Activated T-cell treated with anti-CD3 and anti-CD28 coated beads, Interleukin-2, amount 50 U/mL, for 24 hours (primary cell): ENCODE measurements at places on chromosomes 3 and 15.

- DNase-seq: no peak
These were observed 39.0 kb downstream of the MAPK6 start for GRCh38 chr15:52057996-52058395.

DNA sequence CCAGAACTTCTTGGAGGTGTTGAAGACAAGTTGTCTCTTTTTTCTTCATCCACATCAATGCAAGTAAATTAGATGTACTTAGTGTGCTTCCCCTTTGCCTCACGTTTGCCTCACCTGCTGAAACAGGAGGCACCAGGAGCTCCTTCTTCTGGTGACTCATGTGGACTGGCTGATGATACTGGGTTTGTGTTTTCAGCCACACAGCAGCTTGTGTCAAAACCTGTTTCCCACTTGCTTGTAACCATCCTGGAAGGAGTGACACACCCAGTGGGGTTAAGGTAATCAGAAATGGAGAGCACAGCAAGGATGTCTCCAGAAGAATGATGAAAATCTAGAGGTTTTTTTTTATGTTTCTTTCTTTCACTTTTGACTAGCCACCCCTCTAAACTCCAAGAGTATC is 143.3 kb upstream of the RBMS3 start:
- DNase-seq: no peak

- no peak for DNase-seq
These were observed 120.2 kb upstream of the LIPC start for GRCh38 chr15:58311556-58311955.

- no peak for DNase-seq
These were observed 51.8 kb upstream of the CLRN1 start for GRCh38 chr3:151024339-151024738.

- DNase-seq: no peak
These were observed 111.4 kb downstream of the OPA1 start for GRCh38 chr3:193704431-193704830.

GRCh38 chr3:129245141-129245540 is 4.3 kb upstream of the COPG1 start:
- DNase-seq: no peak

- DNase-seq: no peak
These were observed 3.2 kb upstream of the ILDR1 start for GRCh38 chr3:122025296-122025695.

DNA sequence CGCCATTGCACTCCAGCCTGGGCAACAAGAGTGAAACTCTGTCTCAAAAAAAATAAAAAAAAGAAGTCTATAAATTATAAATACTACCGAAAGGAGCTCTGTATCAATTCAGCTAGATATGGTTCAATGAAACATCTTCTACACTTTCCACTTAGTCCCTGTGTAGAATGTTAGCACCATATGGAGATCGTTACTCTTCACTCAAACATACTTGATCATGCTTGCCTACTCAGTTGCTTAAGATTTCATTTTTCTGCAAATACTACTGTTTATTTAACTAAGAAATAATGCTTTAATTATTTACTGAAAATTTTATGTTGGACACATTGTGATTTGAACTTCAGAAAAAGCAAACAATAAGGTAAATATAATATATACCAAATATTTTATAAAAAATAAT is 17.1 kb upstream of the NANOGP8 start:
- no peak for DNase-seq

- no peak for DNase-seq
These were observed 109.6 kb downstream of the ARRDC4 start for GRCh38 chr15:98070137-98070536.

GRCh38 chr15:62348623-62349022 is 183.5 kb upstream of the C2CD4B start:
- no peak for DNase-seq

DNA sequence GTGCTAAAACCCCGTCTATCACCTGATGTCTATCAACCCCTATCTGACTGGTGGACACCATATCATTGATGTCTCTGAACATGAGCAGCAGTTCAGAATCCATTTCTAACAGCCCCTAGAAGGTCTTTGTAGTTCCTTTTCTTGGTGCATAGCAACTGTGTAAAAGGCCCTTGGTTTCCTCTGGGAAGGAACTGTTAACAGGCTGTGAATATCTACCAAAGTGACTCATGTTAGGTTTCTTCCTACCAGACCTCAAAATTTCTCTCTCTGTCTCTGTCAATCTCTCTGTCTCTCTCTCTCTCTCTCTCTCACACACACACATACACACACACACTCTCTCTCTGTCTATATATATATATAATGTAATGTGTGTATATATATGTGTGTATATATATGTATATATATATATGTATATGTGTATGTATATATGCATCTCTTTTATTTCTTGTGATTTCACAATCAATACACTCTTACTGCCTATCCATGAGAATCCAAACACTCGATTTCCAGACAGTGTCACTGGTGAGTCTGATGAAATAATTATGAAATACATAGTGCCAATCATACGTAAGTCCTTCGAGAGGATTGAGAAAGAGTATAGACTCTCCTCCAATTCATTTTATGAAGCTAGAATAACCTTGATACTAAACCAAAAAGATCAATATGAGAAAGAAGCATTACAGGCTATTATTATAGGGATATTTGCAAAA is 335.9 kb upstream of the SLCO3A1 start:
- no peak for DNase-seq

- DNase-seq: no peak
These were observed 46.7 kb downstream of the CASR start for GRCh38 chr3:122230174-122230573.

DNA sequence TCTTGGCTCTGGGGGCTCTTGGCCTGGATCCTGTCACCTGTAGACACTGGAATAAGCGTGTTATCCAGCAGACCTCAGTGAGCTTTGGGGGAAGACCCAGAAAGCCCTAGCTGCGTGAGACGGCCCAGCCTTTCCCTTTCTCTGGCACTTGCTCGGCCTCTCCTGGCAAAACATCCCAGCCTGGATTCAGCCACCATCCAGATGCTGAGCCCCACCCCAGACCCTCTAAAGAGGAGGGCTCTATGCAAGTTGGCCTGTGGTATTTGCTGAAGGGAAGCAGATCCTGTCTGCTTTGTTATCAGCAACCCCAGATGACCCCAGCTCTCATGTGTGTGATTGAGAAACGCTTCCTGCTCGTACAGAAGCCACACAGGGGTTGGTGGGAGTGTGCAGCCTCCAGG is 267.2 kb downstream of the FAM43A start:
- DNase-seq: no peak

- DNase-seq: no peak
These were observed 36.4 kb downstream of the EXOG start for GRCh38 chr3:38532529-38532928.

DNA sequence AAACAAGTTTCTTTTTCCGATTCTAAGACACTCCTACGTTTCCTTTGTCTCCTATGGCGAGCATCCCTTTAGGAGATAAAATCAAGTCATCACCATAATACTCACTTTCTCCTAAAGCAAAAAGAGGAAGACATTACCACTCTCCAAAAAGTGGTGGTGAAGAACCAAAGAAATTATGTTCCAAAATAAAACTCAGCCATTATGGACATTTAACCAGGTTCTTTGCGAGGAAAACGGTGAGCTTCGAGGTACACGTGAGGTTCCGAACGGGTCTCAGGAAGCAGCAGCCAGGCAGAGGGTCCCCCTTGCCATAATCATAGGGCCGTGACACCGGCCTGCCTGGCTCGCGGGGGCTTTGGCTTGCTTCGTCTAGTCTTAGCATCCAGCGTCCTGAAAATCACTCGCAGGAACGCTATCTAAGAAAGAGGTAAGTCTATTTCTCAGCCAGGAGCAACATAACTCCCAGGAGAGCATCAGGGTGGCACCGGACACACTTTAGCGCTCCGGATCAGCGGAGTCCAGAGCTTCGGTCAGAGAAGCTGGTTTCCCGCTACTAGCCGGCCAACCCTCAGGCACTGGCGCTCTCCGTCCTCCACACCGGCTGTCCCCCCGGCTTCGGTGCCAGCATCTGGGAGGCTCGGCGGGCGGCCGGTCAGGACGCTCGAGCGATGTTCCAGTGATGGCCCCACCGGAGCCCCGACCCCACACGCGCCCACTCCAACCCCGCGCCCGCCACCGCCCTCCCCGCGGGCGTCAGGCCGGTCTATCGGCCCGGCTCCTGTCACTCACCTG is 581 bp downstream of the IP6K1 start:
- DNase-seq: no peak

DNA sequence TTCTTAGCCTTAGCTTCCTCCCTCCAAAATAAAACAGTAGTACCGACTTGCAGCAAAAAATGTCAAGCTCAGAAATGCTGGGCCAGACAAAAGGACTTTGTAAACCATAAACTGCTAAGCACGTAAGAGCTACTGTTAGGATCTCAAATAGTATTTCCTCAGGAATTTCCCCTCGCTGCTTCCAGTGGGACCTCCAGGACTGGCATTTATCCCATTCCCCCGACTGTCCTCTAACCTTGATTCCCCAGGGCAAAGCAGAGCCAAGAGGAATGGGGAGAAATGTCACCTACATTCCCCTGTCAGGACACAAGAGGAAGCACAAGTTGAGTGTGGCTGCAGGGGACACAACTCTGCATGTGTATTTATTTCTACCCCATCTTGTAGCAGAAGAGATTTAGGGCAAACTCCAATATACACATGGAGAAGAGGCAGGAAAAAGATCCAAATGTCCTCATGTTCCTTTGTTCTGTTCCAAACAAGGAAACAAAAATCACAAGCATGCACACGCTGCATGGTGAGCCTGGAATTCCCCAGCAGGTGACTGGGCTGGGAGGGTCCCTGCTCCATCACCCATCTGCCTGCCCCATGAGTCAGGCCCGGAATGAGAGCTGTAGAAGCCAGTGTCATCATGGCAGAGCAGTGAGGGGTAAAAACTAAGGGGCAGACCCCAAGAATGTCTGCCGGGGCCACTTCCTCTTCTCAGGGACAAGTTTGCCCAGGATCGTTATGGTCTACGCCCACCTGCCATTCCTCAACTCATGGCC is 4.2 kb downstream of the STOML1 start:
- no peak for DNase-seq

- DNase-seq: no peak
These were observed 27.2 kb downstream of the VGLL4 start for GRCh38 chr3:11616551-11616950.

DNA sequence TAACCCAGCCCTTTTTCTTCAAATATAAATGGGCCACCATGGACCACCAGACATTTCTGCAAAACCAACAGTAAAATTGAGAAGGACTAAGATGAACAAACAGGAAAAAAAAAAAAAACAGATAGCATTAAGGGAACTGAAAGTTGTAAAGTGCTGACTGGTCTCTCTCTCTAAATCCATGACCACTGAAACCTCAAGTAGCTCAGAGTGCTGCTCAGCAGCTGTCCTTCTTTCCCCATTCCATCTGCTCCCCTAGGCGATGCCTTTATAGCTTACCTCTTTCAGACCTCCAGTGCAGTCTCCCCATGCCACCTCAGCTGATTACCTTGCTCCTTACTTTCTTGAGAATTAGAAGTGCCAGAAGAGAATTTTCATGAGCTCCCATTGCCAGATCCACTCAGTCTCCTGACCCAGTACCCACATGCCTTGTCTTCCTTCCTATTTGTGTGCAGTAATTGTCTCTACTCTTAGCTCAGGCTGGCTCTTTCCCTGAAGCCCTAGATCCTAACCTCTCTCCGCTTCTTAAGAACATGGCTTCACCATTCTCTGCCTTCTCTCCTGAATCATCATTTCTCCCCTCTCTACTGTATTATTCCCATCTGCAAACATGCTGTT is 23.9 kb upstream of the XIRP1 start:
- no peak for DNase-seq

- DNase-seq: no peak
These were observed 522.8 kb downstream of the CADM2 start for GRCh38 chr3:85481411-85482212.

DNA sequence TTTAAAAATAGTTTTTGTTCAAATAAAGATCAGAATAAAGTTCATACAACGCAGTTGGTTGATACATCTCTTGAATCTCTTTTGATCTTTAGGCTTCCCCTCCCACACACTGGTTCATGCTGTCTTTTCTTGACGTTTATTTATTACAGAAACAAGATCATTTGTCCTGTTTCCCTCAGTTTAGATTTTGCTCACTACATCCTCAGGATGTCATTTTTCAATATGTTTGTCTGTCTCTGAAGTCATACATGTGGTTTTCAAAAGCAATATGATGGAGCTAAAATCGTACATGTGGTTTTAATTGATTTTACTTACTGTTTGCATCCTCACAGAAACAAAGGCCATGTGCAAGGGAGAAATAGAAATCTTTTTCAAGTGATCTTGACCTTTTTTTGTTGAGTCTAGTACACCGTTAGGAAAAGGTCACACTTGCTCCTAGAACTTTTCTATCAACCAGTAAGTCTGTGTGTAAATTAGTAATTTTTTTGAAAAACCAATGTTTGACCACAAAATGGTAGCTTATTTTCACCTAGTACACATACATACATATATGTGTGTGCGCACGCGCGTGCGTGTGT is 63.7 kb upstream of the SENP5 start:
- DNase-seq: no peak

GRCh38 chr3:158573714-158574113 is 2.7 kb downstream of the MLF1 start:
- no peak for DNase-seq

DNA sequence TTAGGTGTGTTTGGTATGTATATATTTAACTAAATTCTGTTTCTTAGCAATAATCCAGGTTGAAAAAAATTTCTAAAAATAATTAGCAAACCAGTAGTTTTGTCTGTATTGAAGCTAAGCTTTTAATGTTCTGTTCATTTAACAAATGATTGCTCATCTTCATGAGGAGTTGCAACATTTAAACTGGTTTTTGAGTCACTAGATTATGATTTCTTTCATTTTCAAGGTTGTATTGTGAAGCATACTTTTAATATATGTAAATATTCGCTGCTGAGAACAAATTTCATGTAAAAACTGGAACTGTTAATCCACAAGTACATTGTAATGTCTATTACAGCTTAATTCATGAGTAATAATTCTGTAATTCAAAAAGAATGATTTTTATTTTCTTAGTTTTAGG is 192.7 kb downstream of the MBNL1 start:
- DNase-seq: no peak

- DNase-seq: no peak
These were observed at the start of gene KNG1 for GRCh38 chr3:186717039-186717457. Gene KNG1, plus strand, starts transcription at chr3:186717359. Its CDS starts 184 bp downstream, at chr3:186717543.

- no peak for DNase-seq
These were observed 33.4 kb upstream of the PLAAT1 start for GRCh38 chr3:193207290-193208273.

- DNase-seq: no peak
These were observed 4.1 kb upstream of the APOD start for GRCh38 chr3:195587824-195588223.

DNA sequence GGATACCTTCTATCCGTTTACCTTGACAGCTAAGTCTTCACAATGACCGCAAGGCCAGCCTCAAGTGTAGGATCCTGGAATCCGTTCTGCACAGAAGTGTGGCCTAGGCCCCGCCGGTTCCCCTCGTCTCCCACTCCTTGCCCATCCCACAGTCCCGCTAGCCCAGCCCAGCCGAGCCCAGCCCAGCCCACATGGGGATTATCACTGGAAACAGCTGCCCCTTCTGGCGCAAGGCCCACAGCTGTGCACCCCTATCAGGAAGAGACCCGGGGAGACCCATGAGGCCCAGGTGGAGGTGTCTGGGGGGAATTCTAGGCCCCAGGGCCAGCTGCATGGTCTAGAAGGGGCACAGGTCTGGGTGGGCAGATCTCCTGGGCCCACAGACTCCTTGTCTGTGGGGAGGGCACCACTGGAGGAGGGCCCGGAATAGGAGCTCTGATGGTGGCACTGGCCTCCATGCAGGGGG is 27.9 kb upstream of the KLF13 start:
- DNase-seq: no peak
